ENCODE measurements at places on chromosomes 5 and 9.

DNA sequence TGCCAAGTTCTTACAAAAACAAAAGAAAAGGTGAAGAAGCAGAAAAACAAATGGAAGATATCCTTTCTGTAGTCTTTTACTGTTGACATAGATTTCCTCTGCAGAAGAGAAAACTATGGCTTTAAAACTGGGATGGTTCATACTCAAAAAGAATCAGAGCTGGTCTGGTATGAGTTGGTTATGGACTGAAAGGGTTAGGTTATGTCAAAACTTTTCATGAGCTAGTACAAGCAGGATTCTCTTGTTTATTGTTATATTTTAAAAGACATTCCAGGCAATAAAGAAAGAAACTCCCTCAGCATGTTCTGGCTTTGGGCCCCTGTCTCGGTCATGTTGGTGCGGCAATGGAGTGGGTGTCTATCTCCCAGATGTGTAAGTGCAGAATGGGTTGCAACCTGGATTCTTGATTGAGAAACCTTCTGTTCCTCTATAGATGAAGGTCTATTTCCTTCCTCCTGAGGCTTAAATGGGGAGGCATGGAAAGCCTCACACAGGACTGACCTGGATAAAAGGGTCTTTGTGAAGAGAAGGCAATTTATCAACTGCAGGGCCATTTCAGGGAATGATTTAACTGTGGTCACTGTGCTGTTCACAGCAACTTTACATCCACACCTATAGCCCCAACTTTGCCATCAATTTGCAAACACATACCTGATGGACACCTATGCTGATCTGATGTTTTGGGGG, 209.6 kb upstream of the TNC start:
- no peak for DNase-seq

DNA sequence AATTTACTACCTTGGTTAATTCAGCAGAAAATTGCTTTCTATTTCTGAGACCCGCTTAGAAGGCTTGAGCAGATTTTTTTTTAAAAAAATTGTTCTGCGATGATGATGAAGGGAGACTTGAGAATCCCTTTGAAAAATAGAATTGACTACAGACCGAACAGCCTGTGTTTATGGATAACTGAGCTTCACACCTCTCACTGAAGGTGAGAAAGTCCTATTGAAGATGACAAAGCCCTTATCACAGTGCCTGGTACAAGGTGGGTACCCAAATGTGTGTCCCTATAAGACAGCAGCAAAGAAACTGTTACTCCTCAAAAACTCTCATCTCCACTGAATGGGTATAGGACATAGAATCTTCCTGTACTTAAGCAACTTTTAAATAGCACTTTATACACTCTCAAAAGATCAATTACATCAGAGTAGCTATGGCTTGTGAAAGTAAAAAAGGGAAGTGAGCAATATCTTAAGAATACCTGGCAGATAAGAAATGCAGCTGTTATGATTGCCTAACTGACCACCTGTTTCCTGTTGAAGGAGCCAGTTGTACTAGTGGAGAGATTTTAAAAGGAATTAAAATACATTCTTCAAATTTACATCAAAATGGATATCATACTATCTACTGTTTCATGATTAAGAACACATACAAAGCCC, 419.7 kb downstream of the CHSY3 start:
- no peak for DNase-seq

GRCh38 chr9:90307891-90308290, 334.7 kb downstream of the DIRAS2 start:
- DNase-seq = no peak

- DNase-seq = no peak
Measured at GRCh38 chr5:94621763-94622162, 3.3 kb downstream of the SLF1 start.

GRCh38 chr9:113690055-113690740, 185.9 kb upstream of the ZNF618 start:
- DNase-seq = no peak

- DNase-seq = no peak
Measured at GRCh38 chr5:59099270-59099994, 516.6 kb downstream of the RAB3C start.

GRCh38 chr5:178624631-178625546, 2.0 kb downstream of the CLK4 start:
- no peak for DNase-seq

DNA sequence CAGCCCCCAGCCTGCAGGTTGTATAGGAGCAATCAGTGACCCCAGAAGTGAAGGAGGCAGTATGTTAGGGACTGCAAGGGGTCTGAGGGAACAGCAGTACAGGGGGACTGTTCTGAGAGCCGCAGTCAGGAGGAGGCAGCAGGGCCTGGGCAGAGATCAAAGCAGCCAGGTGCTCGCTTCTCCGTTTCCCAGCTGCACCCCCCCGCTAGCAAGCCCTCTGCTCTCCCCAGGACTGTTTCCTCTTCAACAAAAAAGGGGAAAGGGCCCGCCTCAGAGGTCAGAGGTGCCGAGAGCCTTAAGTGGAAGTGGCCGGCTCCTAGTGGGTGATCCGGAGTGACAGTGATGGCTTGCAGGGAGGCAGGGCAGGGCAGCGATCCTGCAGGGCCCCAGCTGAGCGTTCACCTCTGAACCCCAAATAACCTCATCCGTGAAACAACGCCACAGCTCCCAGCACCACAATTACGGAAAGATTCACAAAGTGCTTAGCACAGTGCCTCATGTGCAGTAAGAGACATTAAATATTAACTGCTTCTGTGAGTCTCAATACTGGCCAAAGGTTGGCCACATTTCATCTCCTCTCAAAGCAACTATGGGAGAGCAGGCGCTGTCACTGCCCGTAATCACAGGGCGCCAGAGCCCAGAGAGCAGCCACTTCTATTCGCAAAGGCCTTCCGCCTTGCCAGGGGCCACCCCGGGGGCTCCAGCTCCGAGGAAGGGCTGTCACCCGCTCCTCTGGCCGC, 8.0 kb downstream of the CLPTM1L start:
- DNase-seq = no peak

GRCh38 chr5:41788941-41789368, 81.3 kb downstream of the OXCT1 start:
- DNase-seq = no peak

GRCh38 chr9:93183663-93184431, at the start of gene WNK2:
WNK2 (plus strand) TSS chr9:93184139; CDS start chr9:93184930, 791 bp downstream.
- no peak for DNase-seq

GRCh38 chr5:120457839-120458507, 6.1 kb upstream of the PRR16 start:
- DNase-seq = peak; percentile 21

GRCh38 chr5:38468202-38468673, 88.2 kb downstream of the LIFR start:
- DNase-seq = no peak

GRCh38 chr9:104448036-104448435, 56.0 kb upstream of the OR13F1 start:
- DNase-seq = no peak

- DNase-seq = no peak
Measured at GRCh38 chr9:18676525-18676924, 202.6 kb downstream of the ADAMTSL1 start.

DNA sequence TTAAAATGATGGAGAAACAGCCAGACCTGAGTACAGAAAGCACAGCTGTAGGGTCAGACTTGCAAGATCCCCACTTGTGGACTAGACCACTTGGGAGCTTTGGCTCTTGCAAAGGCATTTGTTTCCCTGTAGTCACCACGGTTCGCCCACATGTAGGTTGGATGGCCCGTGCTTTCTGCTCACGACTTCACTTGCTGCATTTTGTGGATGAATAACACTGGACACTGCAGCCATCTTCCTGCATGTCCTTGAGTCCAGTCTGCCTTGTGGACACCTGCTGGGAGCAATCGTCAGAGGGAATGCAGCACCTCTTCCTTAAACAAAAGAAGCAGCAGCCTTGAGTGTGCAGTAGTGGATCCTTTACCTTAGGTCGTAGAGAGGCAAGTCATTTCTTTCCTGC, 372.9 kb upstream of the IRX2 start:
- no peak for DNase-seq

DNA sequence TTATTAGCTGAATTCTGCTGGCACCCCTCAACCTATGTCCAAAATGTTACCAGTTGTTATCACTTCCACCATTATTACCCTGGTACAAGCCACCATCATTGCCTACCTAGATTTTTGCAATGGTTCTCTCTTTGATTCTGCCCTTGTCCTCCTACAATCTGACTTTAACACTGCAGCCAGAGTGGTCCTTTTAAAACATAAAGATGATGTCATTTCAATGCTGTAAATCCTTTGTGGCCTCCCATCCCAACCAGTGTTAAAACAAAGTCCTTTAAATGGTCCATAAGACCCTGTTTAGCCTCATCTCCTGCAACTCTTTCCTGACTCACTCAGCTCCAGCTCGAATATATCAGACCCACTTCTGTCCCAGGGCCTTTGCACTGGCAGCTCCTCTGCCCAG, 54.9 kb upstream of the FSTL4 start:
- DNase-seq = no peak

- no peak for DNase-seq
Measured at GRCh38 chr5:127001621-127002296, 28.6 kb downstream of the MARCHF3 start.

- no peak for DNase-seq
Measured at GRCh38 chr9:75891277-75891741, 836 bp downstream of the PCSK5 start.

DNA sequence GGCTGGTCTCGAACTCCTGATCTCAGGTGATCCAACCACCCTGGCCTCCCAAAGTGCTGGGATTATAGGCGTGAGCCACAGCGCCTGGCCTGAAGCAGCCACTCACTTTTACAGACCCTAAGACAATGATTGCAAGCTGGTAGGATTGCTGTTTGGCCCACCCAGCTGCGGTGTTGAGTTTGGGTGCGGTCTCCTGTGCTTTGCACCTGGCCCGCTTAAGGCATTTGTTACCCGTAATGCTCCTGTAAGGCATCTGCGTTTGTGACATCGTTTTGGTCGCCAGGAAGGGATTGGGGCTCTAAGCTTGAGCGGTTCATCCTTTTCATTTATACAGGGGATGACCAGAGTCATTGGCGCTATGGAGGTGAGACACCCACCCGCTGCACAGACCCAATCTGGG, 1.5 kb downstream of the CA9 start:
- no peak for DNase-seq

DNA sequence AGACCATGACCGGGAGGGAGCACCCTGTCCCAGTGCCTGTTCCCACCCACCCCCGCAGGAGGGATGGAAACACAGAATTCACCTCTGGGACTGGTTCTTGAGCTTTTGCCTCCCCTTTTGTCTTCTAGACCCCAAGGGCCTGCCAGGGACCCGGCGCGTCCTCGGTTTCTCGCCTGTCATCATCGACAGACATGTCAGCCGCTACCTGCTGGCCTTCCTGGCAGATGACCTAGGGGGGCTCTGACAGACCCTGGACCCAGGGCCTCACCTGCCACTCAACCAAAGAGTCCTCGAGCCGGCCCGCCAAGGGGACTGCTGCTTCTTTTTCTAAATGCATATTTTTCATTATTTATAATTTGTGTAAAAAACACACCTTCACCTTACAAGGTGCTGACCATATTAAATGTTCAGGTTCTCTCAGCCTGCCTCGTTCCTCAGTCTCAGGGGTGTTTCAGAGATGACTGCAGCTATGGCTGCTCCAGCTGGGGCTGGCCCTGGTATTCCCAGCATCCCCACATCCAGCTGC, 16.9 kb downstream of the CARD19 start:
- no peak for DNase-seq

DNA sequence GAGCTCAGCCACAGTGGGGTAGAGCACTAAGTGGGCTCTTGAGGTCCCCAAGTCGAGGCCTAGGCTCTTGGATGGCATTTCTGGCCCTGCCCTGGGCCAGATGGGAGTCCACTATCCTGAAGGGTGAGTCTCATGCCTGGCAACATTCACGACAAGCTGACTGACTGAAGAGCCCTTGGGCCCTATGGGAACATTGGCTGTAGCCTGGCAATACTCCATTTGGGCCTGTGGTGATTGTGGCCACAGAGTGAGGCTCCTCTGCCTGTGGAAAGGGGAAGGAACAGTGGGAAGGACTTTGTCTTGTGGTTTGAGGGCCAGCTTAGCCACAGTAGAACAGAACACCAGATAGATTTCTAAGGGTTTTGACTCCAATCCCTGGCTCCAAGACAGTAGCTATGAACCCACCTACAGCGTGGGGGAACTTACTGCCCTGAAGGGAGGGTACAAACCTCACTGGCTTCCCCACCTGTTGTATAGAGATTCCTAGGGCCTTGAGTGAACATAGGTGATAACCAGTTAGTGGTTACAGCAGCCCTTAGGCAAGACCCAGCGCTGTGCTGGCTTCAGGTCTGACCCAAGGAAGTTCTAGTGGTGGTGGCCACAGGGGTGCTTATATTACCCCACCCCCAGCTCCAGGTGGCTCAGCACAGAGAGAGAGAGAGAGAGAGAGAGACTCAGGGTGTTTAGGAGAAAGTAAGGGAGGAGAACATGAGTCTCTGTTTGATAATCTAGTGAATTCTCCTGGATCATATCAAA, 72.4 kb downstream of the KIAA0825 start:
- no peak for DNase-seq

DNA sequence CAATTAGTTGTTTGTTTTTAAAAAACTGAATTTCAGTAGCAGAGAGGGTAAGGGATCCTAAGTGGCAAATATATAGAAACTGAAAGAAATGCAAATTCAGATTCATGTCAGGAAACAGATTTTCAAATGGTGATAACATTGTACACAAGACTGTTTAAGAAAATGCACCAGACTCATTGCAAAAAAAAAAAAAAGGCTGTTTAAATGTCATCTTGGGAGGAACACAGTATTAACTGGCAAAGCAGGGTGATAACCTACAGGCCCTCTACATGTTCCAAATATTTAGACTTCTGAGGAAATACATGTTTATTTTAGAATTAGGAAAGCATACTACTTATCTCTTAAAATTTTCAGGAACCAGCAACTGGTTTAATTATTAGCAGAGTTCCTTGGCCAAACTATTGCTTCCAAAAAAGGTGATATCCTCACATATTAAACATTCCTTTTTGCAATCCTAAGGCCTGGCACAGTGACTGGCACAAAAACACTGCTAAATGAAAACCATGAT, 114.5 kb downstream of the TSSK1B start:
- no peak for DNase-seq

- DNase-seq = no peak
Measured at GRCh38 chr9:100430286-100430940, 3.5 kb downstream of the MSANTD3 start.

- DNase-seq = no peak
Measured at GRCh38 chr5:64606926-64607325, 83.4 kb upstream of the SHISAL2B start.

DNA sequence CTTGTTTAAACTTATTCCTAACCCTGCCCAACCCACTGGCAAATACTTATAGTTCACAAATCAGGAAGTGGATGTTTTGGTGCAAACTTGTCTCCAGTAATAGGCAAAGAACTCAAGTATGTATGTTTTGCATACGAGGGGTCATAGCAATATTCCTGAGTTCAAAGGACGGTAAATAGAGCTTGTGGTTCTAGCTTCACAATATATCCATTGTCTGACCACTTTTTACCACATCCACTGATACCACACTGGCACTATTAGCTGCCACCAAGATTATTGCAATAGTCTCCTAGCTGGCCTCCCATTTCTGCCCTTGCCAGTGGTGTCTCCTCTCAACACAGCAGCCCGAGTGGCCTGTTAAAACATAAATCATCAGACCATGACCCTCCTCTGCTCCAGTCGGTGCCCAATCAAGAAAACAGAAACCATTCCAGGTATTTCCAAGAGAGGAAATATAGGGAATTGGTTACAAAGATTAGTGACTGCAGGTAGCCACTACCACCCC, 17.0 kb downstream of the GRXCR2 start:
- DNase-seq = no peak
